ENCODE measurements at places on chromosomes 2 and 18.
A peak's percentile ranks its signal among the peaks of the same experiment; 100 is the strongest.

- no peak for DNase-seq
Measured at GRCh38 chr18:61941948-61942471, 49.2 kb upstream of the RNF152 start.

GRCh38 chr2:97355887-97356286, 233.8 kb downstream of the ANKRD36B start:
- peak; percentile 2 for DNase-seq

DNA sequence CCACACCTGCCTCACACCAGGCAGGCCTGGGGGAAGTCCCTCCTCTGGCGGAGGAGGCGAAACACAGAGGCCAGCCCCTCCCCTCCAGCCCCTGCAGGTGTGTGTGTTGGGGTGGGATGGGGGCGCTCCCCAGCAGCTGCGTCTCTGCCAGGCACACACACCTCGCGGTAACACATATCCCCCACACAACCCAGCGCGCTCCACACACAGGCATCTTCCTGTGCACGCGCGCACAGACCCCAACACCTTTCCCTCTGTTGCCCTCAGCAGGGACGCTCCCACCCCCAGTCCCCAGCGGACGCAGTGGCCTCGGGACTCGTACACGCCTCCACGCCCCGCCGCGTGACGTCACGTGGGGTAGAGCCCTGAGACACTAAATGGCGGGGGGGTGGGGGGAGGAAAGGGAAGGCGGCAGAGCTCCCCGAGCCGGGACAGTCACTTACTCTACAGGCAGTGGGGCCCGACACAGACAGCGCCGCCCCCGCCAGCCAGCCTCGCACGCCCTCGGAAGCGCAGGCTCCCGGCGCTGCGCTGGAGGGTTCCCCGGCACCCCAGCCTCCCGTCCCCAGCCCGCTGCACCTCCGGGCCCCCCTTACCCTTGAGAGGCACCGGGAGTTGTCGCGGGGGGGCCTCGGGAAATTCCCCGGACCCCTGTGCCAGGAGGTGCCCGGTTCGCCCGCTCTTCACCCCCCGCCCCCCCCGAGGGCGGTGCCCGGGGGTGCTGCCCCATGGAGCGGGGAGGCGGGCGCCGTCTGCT, at the start of gene WNT10A:
Gene WNT10A (plus strand): TSS at position 751 of the 757 bp plus-strand sequence. CDS start 144 bp downstream, outside the sequence.
- DNase-seq = no peak

- no peak for DNase-seq
Measured at GRCh38 chr2:121663434-121663833, 14.2 kb upstream of the CLASP1 start.

DNA sequence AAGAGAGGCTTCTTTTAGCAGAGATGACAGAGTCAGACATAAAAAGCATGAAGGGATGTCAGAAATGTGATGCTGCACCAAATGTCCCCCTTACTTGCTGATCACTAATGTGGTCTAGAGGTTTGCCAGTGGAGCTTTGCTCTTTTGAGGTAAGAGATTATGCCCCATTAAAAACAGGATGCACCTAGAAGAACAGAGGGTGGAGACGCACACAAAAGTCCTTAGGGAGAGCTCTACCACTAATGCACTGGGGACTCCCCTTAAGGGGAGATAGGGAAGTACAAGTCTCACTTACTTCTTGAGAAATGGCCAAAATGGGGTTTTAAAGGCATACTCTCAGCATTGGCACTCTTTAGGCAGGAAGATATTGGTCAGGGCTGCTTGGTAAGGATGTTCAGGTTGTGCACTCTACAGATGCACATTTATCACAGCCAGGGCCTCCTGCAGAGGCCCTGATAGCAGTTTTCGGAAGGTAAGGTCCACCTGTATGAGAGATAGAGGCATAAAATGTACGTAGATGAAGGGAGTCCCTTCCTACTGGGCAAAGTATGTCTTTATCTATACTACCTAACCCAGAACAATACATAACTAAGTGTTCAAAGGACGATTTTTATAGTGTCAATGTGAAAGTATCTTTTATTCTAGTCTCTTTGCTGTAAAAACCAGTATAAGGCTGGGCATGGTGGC, 17.0 kb upstream of the SCYGR1 start:
- DNase-seq = no peak

DNA sequence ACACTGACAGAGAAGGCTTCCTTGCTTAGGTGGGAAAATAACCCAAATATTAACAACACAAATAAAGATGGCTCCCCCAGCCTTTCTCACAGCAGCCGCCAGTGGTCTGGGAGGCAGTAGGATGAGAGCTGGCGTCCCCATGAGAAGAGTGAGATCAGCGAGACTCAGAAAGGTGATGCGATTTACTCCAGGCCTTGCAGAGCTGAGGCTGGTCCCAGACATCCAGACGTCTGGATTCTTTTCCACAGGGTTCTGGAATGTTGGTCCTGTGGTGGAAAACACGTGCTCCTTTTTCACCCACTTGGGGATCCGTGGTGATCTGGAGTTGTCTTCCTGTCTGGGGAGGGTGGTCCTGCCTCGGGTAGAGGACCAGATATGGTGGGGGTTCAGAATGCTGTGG, 190.6 kb downstream of the CTIF start:
- DNase-seq = no peak

DNA sequence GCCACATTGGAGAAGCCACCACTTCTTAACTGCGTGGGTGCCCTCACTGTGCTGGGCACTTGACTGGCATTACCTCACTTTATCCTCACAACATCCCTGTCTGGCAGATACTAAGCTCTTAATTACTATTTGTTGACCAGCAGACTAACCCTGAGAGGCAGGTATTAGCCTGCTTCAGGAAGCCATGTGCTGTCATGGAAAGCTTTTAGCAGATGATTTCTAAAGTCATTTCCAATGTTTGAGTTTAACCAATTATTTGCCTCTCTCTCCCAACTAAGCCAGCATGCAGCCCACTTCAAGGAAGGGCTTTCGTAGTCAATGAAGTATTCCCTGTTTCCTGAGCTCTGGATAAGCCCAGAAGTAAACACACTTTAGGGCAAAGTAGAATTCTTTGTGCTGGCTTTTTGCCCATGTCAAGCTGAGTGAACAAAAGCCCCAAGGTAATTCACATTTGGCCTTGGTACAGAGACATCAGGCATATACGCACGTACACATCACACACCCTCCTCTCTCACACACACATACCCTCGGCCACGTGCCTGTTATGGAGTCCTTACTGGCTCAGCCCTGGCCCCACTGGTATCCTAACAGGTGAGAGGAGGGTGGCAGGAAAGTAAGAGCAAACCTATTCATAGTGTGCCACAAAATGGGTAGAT, 108.6 kb downstream of the C1D start:
- DNase-seq = no peak

DNA sequence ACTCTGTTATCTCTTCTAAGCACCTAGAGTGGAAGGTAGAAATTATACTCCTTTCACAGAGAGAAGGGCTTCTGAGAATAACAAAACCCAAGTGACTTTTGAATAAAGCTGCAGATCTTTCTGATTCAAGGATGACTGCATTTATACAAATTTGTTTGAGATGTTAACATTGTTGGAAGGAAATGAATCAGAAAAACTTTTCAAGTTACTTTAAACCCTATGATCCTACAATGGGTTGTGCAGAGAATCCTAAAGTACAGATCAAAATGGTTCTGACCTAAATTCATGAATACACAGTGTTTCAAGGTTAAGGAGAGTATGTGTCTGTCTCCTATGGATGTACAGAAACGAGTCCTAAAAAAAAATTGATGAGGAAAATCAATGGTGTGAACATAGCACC, 1.8 kb downstream of the RFTN2 start:
- no peak for DNase-seq

- no peak for DNase-seq
Measured at GRCh38 chr2:183946193-183946592, 652.1 kb upstream of the ZNF804A start.

DNA sequence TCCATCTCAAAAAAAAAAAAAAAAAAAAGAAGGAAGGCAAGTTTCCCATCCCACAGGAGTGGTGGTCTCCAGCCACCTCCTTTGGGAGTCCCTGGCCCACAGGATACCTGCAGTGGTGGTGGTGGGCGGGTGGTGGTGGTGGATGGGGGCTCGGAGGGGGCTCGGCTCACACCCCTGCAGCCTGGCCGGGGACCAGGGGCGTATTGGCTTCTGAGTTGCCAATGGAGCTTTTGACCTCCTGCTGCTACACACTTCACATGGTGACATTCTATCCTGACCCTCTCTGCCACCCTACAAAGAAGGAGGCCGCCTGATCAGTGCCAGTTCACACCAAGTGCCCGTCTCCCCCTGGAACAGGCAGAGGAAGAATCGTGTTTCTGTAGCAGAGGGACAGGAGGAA, 119.6 kb downstream of the NFATC1 start:
- peak; percentile 69 for DNase-seq

DNA sequence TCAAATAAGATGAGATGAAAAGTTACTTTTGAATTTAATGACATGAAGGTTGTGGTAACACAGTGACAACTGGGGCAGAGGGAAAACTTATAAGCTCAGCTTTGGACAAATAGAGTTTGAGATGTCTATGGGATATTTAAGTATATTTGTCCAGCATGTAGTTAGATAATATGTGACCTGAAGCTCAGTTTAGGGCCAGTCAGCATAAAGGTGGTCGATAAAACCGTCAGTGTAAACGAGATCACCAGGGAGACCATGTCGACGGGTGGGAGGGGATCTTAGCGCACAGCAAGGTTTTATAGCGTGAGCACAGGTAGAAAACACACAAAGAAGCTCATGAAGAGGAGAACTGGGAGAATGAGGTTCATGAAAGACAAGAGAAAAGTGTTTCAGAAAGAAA, 7.4 kb upstream of the ERICH2 start:
- DNase-seq = no peak

- no peak for DNase-seq
Measured at GRCh38 chr2:162184821-162185450, 32.9 kb upstream of the GCG start.

DNA sequence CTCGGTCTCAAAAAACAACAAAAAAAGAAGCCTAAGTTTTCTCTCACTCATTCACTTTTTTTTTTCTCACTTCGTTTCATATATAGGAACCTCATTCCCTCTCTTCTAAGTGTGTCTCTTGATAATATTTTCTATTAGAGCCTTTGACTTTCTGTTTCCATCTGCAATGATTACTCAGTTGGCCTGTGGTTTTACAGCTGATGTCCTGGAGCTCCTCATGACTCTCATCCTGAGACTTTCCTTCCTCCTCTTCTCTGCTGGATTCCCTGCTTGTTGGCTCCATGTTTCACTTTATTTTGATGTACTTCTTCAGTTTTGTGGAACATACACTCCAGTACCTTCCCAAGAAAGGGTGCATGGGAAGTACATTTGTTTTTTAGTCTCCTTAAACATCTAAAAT, 154.2 kb upstream of the GATA6 start:
- no peak for DNase-seq

All from suprapubic skin (tissue), 4 donors.